Upper lobe of left lung (tissue), 6 donors: ENCODE measurements at places on chromosomes 16 and 17. TPM values are rescaled to one million over a fixed set of nuclear protein-coding genes. Genes with fewer than 3 reads are reported as not detected.

- H3K4me1 ChIP-seq, result no peaks in the 10 kb centered on the region
- H3K27me3 ChIP-seq, result no peaks in the 10 kb centered on the region
- peaks cover 23% of the 10 kb centered on the region for H3K36me3 ChIP-seq
- H3K27ac ChIP-seq, result peak overlapping the region; percentile 72
- H3K4me3 ChIP-seq, result no peak overlapping the region
- DNase-seq, result no peak
Observed at GRCh38 chr16:87407511-87408112, 15.5 kb downstream of the MAP1LC3B start.

- no peak overlapping the region for H3K4me3 ChIP-seq
- no peak for DNase-seq
- H3K4me1 ChIP-seq, result peaks cover 21% of the 10 kb centered on the region
- no peak overlapping the region for H3K27ac ChIP-seq
- H3K36me3 ChIP-seq, result peaks cover 3% of the 10 kb centered on the region
Observed at GRCh38 chr16:11097787-11098167, 153.4 kb downstream of the CLEC16A start.

DNA sequence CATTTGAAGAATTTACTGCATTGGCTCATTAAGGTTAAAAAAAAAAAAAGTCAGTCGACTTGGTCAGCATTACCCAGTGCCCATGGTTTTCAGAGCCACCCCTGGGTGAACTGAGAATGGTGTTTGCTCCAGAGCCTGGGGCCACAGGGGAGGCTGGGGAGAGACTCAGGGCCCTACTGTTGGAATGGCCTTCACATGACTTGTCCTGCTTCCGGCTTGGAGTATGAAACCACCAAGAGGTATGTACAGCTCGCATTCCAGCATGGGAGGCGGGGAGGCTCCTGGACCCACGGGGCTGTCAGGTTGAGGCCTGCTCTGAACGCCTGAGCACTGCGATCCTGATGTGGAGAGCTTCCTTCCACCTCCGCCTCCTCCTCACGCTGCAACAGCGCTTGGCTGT, 36.8 kb downstream of the MSI2 start:
- H3K27ac ChIP-seq, result no peak overlapping the region
- no peak overlapping the region for H3K4me3 ChIP-seq
- H3K27me3 ChIP-seq, result no peaks in the 10 kb centered on the region
- no peak for DNase-seq

- peaks cover 66% of the 10 kb centered on the region for H3K4me1 ChIP-seq
- peaks cover 45% of the 10 kb centered on the region for H3K36me3 ChIP-seq
- H3K4me3 ChIP-seq, result peak overlapping the region; percentile 17
- H3K27me3 ChIP-seq, result no peaks in the 10 kb centered on the region
- H3K27ac ChIP-seq, result peak overlapping the region; percentile 92
- peak; percentile 97 for DNase-seq
Observed at GRCh38 chr16:88700636-88701482, 5.3 kb downstream of the RNF166 start.

Gene ZCCHC14
- 29.3 TPM for total RNA-seq

GRCh38 chr16:5516115-5516514, 418.5 kb upstream of the EEF2KMT start:
- H3K4me1 ChIP-seq, result no peaks in the 10 kb centered on the region
- no peak overlapping the region for H3K27ac ChIP-seq
- DNase-seq, result no peak
- no peaks in the 10 kb centered on the region for H3K36me3 ChIP-seq
- no peak overlapping the region for H3K4me3 ChIP-seq

GRCh38 chr16:84505249-84506187, 1.1 kb upstream of the MEAK7 start:
- no peaks in the 10 kb centered on the region for H3K36me3 ChIP-seq
- no peaks in the 10 kb centered on the region for H3K27me3 ChIP-seq
- H3K27ac ChIP-seq, result peak overlapping the region; percentile 94
- H3K4me3 ChIP-seq, result peak overlapping the region; percentile 85
- peaks cover 41% of the 10 kb centered on the region for H3K4me1 ChIP-seq
- peak; percentile 76 for DNase-seq

DNA sequence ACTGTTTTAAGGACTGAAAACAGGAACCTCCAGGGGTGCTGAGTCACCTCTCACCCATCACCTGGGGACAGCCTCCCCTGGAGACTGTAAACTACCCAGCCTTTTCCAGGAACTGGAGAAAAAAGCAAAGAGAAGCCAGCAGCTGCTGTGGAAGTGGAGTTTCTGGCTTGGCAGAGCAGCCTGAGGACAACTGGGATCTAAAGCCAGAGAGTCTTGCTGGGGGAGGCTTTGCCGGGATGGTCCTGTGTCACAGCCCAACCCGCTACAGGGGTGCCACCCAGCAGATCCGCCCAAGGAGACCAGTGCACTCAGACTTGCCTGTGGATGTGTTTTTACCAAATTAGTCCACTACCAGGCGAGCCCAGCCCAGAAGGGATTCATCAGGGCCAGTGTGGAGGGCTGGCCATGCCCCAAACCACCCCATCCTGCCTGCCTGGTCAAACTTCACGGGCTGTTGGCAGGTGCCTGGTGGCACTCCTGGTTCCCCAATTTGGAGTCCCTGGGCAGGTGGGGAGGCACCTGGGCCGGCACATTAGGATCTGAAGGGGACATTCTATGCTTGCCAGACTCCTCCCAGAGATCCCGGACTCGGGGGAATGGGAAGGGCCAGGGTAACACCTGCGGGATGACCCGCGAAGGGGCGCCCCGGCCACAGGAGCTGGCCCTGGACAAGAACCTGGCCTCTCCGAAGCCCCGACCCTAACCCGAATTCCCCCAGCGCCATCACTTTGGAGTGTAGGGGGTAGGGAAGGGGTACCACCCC, 771 bp downstream of the MSRB1 start:
- H3K27me3 ChIP-seq, result no peaks in the 10 kb centered on the region
- H3K4me3 ChIP-seq, result peak overlapping the region; percentile 95
- H3K27ac ChIP-seq, result peak overlapping the region; percentile 96
- H3K36me3 ChIP-seq, result peaks cover 38% of the 10 kb centered on the region
- peak; percentile 34 for DNase-seq

GRCh38 chr16:16025214-16025968, 76.0 kb downstream of the ABCC1 start:
- DNase-seq, result no peak
- H3K36me3 ChIP-seq, result no peaks in the 10 kb centered on the region
- H3K4me3 ChIP-seq, result no peak overlapping the region

DNA sequence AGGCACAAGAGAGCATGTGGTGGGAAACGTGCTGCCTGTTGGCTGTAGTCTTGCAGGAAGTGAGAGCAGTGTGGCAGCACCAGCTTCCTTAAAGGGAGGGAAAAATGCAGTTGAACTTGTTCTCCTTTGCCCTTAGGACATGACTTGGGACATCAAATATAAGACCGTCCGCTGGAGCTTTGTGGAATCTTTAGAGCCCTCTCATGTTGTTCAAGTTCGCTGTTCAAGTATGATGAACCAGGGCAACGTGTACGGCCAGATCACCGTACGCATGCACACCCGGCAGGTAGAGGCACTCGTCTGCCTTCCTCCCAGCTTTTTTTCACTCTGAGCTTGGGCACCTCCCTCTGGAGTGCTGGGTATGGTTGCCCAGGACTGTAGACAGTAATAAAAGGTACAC, 23.3 kb downstream of the GPR179 start:
- H3K4me3 ChIP-seq, result no peak overlapping the region
- DNase-seq, result no peak
- H3K27me3 ChIP-seq, result no peaks in the 10 kb centered on the region
- H3K27ac ChIP-seq, result peak overlapping the region; percentile 74
- H3K36me3 ChIP-seq, result peaks cover 31% of the 10 kb centered on the region

- no peak for DNase-seq
- no peak overlapping the region for H3K4me3 ChIP-seq
- H3K4me1 ChIP-seq, result no peaks in the 10 kb centered on the region
- no peaks in the 10 kb centered on the region for H3K27me3 ChIP-seq
- no peak overlapping the region for H3K27ac ChIP-seq
Observed at GRCh38 chr16:51701025-51701424, 550.0 kb upstream of the SALL1 start.

DNA sequence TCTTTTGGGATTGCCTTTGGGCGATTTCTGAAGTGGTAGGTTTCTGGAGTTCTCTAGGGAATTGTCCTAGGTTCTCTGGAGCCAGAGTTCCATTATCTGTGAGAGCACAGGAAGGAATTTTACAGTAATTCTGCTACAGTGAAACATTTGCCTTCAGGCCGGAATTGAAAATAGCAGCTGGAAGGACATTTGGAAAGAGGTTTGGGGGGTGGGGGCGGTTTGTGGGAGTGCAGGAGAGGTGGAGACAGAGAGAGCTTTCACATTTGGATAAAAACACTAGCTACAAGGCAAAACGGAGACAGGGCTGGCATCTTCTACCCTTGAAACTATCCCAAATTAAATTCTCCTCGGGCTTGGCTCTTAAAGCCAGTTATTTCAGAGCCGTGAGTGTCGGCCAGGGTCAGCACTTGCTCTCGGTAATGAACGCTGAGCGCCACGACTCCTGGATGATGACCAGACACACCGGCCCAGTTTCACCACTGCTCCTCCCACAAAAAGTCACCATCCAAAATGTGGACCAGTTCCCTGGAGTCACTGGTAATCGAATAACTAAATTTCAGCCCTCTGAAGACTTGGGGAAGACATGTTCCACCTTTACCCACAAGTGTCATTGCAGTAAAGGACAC, 67.7 kb upstream of the TANC2 start:
- H3K36me3 ChIP-seq, result no peaks in the 10 kb centered on the region
- no peak overlapping the region for H3K4me3 ChIP-seq
- H3K4me1 ChIP-seq, result peaks cover 15% of the 10 kb centered on the region
- no peak for DNase-seq

Gene MYH8
- total RNA-seq, result not detected

DNA sequence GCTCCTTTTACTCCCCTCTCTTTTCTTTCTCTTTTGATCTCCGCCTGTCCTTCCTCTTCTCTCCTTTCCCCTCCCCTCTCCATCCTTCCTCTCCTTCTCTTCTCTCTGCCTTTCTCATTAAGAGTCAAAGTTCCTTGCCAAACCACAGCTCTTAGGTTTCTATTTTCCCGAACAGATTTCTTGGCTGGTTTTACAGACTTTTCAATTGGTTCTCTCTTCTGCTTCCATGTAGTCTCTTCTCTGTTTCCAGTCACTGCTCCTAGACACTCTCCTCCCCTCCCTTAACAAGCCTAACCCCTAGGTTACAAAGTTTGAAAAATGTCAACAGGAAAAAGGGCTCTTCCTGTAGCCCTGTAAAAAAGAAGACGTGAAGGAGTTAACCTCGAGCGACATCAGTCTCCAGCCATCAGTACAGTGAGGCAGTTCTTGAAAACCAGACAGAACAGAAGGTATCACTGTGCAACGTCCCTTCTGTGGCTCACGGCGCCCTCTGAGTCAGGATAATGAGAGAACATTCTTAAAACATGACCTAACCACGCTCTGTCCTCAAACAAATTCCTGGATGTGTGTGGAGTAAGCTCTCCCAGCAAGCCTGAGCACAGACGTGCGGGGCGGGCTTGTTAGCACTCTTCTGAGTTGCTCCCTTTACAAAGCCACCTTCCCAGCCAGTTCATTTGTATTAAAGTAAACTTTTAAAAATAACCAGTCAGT, 11.6 kb upstream of the MARCHF10 start:
- H3K27ac ChIP-seq, result peak overlapping the region; percentile 53
- DNase-seq, result peak; percentile 85
- no peaks in the 10 kb centered on the region for H3K27me3 ChIP-seq
- H3K36me3 ChIP-seq, result no peaks in the 10 kb centered on the region
- no peak overlapping the region for H3K4me3 ChIP-seq

DNA sequence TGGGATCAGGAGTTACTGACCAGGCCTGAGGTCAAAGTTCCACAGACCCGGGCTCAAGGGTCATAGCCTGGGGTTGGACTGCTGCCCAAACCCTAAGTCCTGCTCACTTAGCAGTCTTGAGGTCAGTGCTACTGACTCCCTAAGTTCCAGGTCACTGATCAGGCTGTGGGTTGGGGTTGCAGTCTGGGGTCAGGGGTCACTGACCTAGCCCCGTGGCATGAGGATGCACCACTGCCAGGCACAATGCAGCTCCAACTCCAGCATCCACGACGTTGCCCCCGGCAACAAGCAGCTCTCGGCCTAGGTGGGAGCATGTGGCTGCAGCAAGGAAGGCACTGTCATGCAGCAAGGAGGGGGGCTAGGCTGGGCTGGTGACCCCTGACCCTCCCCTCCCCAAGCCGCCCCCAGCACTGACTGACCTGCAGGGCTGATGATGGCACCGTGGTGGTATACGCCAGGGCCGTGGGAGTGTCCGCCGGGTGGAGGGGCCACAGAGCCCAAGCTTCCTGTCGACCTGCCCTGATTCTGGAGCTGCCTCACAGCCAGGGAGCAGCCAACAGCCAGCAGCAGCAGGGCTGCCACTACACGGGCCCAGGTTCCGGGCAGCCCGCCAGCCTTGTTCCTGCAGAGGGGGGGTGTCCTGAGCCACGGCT, 1.1 kb downstream of the GGT6 start:
- no peak overlapping the region for H3K27ac ChIP-seq
- no peak for DNase-seq
- H3K27me3 ChIP-seq, result no peaks in the 10 kb centered on the region
- no peak overlapping the region for H3K4me3 ChIP-seq
- H3K4me1 ChIP-seq, result peaks cover 17% of the 10 kb centered on the region

Gene TNK1
- 9.6 TPM for total RNA-seq

Gene LCAT
- 117 TPM for total RNA-seq

- DNase-seq, result no peak
- H3K27me3 ChIP-seq, result peaks cover 22% of the 10 kb centered on the region
- peaks cover 12% of the 10 kb centered on the region for H3K4me1 ChIP-seq
- peaks cover 13% of the 10 kb centered on the region for H3K36me3 ChIP-seq
- H3K27ac ChIP-seq, result no peak overlapping the region
Observed at GRCh38 chr16:83968306-83968851, 335 bp downstream of the NECAB2 start.

DNA sequence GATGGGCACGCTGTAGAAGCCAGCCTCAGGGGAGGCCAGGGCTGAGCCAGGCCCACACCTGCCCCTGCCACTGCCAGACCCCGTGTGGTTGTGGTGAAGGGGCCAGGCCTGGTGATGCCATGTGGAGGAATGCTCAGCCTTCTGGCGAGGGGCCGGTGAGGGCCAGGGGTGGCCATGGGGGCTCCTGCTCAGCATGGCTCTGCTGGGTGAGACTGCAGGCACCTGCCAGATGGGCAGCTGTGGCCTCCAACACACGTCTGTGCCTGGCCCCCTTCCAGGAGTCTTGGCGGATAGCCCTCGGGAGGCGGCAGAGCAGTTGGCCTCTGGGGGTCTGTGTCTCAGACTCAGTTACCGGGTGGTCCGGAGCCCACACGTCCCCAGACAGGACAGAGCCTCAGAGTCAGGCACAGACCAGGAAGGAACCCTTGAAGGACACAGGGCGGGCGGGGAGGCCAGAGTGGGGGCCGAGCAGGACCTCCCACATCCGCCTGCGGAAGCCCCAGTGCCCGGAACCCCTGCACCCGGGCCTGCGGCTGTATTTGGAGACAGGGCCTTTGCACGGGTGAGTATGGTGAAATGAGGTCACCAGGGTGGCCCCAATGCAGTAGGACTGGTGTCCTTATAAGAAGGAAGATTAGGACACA, 22.5 kb upstream of the CHMP6 start:
- no peaks in the 10 kb centered on the region for H3K27me3 ChIP-seq
- H3K4me3 ChIP-seq, result peak overlapping the region; percentile 11
- no peaks in the 10 kb centered on the region for H3K36me3 ChIP-seq
- H3K27ac ChIP-seq, result no peak overlapping the region

DNA sequence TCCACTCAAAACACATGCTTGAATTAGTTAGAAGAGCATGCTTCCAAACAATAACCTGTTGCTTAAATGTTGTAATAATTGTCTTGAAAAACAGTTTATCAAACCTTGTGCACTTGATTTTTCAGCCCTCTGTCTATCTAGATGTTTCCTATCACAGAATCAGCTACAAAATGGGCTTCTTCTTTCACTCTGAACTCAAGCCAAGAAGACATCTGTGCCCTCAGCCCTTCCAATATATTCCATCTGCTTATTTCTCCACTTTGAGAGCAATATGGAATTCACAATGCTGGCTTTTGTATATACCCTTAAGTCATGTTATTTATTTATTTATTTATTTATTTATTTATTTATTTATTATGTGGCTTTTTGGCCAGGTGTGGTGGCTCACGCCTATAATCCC, 234.2 kb downstream of the TOX3 start:
- no peak overlapping the region for H3K27ac ChIP-seq
- no peaks in the 10 kb centered on the region for H3K36me3 ChIP-seq
- H3K4me1 ChIP-seq, result no peaks in the 10 kb centered on the region
- no peaks in the 10 kb centered on the region for H3K27me3 ChIP-seq
